ENCODE measurements at places on chromosomes 1 and 21.

- no peak for DNase-seq
Measured at GRCh38 chr21:14308234-14308633, 74.7 kb downstream of the HSPA13 start.

DNA sequence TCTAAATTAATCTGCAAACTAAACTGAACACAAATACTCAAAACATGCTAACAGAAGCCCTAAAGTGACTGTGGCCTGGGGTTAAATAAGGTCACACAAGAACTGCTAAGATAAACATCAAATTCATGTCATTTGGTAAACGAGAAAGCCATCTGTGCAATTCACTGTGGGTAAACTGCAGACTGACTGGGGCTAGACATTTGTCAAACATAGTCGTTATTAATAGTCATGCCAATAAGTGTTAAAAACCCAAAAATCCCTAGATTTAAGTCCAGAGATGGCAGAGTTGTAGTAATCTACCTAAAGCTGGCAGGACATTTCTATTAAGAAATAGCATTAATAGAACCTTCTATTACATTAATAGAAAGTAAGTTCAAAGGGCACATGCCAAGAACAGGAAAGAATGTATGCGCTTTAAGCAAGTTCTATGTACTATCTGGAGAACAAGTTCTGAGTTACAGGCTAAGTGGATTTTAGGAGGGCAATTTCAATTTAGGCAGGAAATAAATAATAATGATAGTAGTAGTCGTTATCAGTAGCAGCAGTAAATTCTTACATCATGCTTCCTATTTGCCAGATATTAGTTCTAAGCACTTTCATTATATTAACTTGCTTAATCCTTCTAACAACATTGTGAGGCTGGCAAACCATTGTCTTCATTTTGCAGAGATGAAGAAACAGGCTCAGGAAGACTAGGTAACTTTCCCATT is 8.6 kb downstream of the EDEM3 start:
- DNase-seq, result no peak

- no peak for DNase-seq
Measured at GRCh38 chr1:243348331-243348730, 92.5 kb downstream of the SDCCAG8 start.

DNA sequence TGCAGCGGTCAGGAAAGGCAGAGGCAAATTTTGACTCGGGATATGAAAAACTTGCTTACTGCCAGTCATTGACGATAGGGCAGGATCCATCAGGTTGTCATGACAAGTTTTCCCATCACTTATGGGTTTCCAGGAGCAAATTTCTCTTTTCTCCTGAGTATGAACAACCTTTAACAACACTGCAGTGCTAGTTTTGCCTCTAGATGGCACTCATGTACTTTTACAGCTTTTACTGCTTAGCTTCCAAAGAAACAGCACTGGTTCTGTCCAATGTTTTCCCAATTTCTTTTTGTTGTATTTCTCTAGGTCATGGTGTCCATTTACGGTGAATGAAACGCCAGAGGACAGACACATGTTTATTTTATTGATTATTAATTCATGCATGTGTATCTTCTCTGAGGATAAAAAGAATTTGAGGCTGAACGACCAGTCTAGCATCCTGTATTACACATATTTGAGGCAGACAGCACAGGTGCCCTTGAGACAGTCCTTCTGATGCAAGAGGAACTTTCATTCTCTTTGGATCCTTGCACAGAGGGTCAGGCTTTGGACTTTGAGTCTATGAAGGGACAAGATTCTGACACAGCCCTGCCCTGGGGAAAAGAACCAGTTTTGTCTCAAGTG is 112.3 kb upstream of the TRABD2B start:
- DNase-seq, result no peak

DNA sequence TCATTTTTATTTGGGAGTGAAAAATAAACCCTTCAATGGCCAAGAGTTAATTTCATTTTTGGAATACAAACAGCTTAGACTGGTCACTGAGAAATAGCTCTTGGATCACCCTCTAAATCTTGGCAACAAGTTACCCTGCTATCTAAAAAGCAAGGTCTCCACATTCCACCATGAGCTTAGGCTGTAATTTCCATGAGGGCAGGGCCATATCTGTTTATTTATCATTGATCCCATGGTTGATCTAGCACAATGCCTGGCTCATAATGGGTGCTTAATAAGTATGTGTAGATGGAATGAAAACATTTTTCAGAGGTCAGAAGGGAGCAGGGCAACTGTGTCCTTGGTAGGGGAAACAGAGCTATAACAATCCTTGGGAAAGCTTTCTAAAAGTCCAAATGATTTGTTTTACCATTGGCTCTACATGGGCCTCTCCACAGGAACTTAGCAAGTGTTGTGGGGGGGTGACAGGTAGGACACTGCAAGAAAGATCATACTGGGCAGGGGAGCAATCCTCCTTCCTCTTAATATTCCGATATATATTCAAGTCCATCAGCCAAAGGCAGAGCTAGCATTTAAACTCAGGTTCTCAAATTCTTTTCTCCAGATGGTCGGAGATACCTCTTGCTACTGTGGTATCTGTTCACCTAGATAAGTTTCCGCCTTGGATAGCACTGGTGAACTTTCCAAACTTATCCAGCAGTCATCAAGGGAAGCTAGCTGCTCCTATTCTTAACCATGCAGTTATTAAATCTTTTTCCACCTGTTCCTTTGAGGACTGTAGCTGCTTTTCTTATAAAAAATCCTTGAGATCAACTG is 53.1 kb upstream of the PTCH2 start:
- no peak for DNase-seq

DNA sequence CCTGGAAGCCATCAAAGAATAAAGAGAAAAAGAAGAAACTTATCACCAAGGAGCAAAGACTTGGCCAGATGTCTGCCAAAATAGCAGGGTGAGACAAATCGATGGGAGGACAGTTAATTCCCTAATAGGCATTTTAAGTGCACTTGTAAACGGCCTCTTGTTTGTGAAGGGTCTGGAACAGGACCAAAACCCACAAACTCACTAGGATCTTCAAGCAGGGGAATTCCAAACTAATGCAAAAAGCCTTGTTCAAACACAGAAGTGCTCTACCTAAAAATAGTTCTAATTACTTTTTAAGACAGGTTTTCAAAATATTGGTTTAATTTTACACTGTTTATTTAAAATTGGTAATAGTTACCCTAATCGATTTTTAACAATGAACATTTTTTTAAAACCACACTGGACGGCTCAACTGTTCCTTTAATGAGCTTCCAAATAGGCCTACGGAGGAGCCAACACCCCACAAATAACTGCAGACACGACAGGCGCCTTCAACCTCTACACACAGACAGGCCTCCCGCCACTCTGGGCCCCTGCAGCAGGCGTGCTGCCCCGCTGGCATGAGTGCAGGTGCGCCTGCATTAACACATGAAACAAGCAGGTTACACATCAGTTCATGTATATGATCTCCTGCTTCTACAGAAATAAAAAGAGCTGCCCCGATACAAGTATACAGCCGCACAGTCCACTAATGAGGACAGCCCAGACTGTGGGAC is 15.8 kb downstream of the UBE2G2 start:
- no peak for DNase-seq

GRCh38 chr1:162709870-162710269 is 77.6 kb downstream of the DDR2 start:
- no peak for DNase-seq

DNA sequence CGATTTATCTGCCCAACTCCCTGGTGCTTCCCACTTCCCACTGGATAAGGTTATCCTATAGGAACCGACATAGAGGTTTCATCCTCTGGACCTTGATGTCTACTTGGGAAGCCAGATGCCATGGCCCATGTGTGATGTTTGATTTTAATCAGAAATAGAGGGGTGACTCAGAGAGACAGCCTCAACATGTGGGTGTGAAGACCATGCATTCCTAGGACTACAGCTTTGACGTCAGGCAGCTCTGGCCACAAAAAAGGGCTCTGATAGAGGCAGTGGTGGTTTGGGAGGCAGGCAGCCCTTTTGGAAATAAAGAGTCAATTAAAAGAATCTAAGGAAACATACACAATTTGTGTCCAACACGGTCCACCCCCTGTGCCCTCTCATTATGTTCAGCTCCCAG is 5.2 kb upstream of the SH2D2A start:
- DNase-seq, result no peak

- DNase-seq, result no peak
Measured at GRCh38 chr21:44418876-44419230, 36.5 kb upstream of the LRRC3 start.

GRCh38 chr1:19622204-19622603 is 21.9 kb upstream of the NBL1 start:
- no peak for DNase-seq

GRCh38 chr1:221327954-221328353 is 413.9 kb downstream of the DUSP10 start:
- DNase-seq, result no peak

GRCh38 chr1:91791691-91792488 is 94.1 kb downstream of the TGFBR3 start:
- no peak for DNase-seq

DNA sequence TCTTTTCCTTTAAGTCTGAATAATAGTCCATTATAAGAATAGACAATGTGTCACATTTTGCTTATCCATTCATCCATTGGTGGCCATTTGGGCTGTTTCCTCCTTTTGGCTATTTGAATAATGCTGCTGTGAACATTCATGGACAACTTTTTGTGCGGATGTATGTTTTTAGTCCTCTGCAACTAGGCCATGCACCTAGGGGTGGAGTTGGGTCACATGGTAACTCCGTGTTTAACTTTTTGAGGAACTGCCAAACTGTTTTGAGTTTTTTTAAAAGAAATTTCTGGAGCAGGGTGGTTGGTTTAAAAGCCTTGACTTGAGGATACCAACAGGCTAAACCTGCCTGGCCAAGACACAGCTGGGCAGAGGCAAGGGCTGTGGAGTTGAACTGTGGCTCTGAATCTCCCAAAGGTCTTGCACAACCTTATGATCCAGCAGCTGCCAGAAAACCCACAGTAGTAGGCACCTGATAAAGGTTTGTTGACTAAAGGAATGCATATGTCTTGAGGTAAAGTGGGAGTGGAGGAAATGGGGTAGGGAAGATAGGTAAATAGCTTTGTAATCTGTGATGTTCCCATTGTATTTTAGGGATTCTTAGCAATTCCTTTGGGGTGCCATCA is 5.6 kb upstream of the RPTN start:
- no peak for DNase-seq

DNA sequence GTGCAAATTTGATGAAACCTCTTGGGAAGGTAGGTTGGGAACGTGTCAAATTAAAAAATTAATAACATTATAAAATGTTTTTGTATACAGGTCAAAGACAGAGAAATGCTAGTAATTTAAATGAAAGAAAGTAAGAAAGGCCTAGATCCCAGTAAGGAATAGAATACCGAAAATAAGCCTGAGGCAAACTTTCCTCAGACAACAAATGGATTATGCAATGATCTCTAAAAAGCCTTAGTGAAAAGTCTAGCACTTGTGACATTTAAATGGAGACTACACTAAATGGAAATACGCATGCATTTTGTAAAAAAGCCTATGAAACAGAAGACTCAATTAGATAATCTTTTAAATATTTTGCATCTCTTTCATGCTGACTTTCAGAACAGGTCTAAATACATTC is 138.5 kb upstream of the ZNHIT6 start:
- no peak for DNase-seq

DNA sequence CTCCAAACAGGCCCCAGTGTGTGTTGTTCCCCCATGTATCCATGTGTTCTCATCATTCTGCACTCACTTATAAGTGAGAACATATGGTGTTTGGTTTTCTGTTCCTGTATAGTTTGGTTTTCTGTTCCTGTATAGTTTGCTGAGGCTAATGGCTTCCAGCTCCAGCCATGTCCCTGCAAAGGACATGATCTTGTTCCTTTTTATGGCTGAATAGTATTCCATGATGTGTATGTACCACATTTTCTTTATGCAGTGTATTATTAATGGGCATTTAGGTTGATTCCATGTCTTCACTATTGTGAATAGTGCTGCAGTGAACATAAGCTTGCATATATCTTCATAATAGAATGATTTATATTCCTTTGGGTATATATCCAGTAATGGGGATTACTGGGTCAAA is 111.8 kb downstream of the MAN1A2 start:
- no peak for DNase-seq

DNA sequence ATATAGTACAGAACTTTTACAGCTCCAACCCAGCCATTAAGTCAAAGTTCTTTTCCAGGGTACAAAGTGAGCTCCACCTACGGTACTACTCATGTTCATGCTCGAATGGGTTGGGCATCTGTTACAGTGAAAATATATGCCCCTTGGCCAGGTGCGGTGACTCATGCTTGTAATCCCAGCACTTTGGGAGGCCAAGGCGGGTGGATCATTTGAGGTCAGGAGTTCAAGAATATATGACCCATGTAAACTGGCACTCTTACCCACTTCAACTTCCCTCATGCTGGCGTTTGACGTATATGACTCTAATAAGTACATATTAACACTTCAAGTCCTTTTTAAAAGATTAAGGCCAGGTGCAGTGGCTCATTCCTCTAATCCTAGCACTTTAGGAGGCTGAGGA is 71.3 kb upstream of the PKN2 start:
- DNase-seq, result no peak

DNA sequence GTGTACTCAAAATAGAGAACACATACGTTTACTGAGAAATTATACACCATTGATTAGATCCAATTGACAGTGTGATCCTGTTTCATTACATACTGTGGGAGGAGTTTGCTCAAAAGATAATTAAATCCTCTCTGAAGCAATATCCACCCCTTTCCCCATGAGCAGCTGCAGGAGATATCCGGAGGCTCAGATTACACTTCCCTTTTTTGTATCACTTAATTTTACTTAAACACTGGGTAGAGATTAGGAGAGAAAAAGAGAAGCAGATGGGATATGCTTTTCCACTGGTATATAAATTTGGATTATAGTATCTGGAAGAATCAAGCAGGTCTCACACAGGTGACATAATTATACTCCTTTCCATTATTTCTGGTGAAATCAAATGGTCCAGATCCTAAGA is 333.3 kb upstream of the ZRANB2 start:
- DNase-seq, result no peak

GRCh38 chr1:87959236-87959635 is 630.6 kb downstream of the LMO4 start:
- no peak for DNase-seq

DNA sequence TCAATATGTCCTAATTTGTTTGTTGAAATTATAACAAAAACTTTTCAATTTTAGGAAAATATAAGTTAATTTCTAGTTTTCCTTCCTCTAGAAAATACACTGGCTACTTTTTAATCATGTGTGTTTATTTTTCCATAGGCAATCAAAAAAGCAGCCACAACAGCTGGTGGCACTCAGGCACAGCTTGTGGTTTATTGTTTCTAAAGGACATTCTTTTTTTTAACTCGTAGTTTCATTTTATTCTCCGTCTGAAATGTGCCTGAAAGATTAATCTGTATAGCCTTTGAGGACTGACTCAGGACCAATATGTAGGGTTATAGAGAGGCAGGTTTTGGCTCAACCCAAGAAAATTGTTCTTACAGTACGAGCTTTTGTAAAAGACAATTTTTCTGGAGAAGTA is 20.7 kb upstream of the STX12 start:
- DNase-seq, result no peak

- DNase-seq, result no peak
Measured at GRCh38 chr1:241332037-241332409, 25.0 kb downstream of the RGS7 start.

DNA sequence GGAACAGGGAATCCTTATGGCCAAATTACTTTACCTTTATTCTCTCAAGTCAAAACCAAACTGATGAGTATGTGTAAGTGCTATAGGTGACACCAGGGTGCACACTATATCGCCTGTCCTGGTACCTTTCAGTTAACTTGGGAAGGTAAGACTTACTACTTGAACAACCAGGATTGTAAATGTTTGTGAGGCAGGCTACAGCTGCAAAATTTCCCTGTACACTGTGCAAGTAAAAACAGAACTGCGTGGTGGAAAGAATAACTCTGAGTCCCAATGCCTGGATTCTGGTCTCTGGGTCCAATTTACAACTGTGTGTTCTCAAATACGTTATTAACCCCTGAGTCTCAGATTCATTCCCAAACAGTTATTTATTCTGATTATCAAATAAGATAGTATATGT is 73.5 kb downstream of the TENT5C start:
- DNase-seq, result no peak

All from activated T-helper 1 cell treated with Interleukin-2 at 50 U/mL for 16 hours (primary cell).